ENCODE measurements at places on chromosomes 7 and 10.

- DNase-seq, result no peak
Measured at GRCh38 chr10:92042541-92042940, 119.0 kb downstream of the BTAF1 start.

DNA sequence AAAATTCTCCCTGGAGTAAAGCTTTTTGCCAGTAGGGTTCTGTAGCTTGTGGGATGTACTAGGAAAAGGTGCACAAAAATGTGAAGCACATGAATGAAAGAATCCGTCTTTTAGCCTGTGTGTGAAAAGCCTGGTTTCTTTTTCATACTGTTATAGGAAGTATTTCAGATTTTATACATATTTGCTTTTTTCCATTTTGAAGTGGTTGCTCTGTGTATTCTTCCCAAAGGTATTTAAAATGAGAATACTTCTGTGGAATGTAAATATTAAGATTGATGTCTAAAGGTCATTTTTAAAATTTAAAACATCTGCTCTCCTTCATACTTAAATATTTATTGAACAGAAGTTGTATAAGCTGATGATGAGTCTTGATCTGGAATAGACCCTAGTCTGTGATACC is 96.8 kb downstream of the CDK14 start:
- peak; percentile 36 for DNase-seq

GRCh38 chr7:110224643-110225042 is 866.3 kb upstream of the LRRN3 start:
- DNase-seq, result no peak

GRCh38 chr7:139246905-139247304 is 15.9 kb downstream of the UBN2 start:
- peak; percentile 29 for DNase-seq

DNA sequence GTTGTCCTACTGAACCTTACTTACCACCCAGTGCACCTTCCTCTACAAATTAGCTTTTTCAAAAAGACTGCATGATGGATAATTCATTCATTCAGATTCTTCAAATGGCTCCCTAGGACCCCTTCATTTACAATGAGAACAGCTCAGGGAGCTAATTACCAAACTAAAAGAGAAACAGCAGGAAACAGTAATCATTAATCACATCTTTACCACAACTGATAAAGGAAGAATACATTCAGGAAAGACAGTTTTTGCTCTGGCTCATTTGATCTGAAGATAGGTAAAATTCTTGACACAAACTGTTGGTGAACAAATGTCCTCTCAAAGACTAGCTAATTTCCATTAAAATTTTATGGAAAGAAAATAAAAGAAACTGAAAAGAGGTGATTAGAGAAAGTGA is 1652.7 kb upstream of the LRRTM3 start:
- DNase-seq, result no peak

GRCh38 chr10:12051241-12051640 is 8.6 kb upstream of the UPF2 start:
- no peak for DNase-seq

DNA sequence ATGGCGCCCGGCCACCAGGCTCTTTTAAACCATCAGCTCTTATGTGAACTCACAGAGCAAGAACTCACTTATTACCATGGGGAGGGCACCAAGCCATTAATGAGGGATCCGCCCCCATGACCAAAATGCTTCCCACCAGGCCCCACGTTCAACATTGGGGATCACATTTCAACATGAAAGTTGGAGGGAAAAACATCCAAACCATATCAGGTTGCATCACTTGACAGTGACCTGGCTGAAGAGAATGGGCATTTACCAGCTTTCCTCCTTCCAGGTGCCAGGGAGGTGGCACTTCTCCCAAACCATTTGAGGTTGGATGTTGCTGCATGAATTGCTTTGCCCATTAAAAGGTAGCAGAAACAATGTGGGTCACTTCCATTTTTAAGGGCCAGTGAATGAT is 115.6 kb upstream of the TNS3 start:
- no peak for DNase-seq

DNA sequence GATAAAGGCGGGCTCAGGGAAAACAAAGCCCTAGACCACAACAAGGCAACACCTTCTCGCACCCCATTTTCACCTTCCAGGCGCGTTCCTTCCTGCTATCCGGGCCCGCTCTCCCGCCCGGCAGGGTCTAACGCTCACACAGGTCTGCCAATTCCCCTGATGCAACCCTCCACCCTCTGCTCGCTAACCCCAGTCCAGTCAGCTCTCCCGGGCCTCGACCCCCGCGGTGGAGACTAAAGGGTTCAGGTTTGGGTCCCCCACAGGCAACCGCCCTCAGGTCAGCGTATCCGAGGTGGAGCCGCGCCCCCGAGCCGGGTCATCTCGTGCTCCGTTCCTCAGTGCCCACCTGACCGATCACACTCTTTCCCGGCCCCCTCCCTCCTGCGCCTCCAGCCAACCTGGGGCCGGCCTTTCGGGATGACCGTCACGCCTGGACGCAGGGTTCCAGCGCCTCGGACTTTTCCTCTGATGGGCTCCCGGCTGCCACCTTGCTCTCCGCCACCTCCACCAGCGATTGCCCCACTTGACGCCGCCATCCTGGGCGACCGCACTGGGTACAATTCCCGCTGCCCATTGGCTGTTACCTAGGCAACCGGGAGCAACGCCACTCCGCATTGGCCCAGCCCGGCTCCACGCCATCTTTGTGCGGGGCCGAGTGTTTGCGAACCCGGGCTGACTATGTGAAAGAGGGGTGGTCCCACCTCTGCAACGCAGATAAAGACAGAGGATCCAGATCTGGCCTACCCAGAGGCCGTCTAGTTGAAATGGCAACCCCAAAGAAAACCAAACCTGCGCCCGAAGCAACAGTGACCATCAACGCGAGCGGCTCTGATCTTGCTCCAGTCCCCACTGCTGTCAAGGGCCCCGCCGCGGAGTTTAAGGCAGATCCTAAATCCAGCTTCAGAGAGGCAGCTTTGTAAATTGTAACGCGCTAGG is at the start of gene MORN4:
Gene MORN4, minus strand, starts transcription at position 552 of the 936 bp plus-strand sequence. CDS start 13,847 bp downstream, outside the sequence.
- peak; percentile 78 for DNase-seq

- DNase-seq, result no peak
Measured at GRCh38 chr10:57145548-57145947, 784.5 kb upstream of the ZWINT start.

DNA sequence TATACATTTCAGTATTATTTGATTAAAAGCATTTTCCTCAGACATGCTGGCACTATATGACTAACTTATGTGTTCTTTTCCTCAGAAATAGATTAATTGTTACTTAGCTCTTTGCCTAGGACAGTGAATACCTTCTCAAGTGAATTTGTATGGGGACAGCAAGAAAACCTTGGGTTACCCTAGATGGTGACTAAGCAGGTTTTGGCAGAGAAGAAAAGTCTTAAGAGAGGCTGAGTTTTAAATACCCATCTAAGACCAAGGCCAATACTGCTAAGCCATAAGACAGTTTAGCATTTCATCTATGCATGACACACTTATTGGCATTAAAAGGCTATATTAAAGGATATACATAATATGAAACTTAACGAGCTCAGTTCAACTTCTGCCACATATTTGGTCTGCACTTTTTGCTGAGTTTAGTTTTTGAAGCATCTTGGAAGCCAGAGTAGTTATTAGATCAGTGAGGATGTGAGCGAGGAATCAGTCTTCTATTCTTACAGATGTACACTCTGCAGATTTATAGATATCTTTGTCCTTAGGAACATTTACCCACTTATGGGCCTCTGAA is 54.6 kb upstream of the FAM3C start:
- DNase-seq, result no peak

DNA sequence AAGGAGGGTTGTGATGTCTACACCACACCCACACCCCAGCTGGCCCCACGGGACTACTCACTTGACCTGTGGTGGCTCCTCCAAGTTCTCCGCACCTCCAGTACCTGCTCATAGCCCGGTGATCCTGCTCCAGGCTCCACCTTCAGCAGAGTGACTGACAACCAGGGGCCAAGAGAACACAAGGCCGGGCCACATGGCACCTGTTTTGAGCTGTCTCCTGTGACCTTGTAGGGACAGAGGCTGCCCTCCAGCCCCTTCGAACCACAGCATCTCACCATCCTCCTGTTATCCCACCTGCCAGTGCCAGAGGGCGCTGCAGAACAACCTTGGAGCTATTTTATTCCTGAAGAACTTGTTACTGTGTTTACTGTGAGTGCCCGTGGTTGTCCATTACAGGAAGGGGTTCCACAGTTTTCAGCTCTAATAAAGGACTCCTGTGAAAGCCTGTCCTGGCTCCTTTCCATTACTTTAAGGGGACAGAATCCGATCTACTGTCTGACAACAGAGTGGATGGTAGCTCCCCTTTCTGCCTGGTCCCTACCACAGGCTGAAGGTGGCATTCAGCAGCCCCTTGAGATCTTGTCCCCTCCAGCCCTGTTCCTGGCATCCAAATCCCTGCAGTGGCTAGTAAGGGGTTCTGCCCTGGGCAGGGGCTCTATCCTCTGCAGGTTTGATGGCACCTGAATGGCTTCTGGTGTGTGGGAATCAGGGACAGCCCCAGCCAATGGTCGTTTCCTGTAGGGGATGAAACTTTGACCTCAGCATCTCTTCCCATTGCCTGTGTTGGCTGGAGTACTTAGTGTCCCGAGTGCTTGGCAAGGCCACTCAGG is 50.8 kb downstream of the C10orf120 start:
- DNase-seq, result no peak

- DNase-seq, result no peak
Measured at GRCh38 chr10:12471135-12471534, 121.8 kb downstream of the CAMK1D start.

DNA sequence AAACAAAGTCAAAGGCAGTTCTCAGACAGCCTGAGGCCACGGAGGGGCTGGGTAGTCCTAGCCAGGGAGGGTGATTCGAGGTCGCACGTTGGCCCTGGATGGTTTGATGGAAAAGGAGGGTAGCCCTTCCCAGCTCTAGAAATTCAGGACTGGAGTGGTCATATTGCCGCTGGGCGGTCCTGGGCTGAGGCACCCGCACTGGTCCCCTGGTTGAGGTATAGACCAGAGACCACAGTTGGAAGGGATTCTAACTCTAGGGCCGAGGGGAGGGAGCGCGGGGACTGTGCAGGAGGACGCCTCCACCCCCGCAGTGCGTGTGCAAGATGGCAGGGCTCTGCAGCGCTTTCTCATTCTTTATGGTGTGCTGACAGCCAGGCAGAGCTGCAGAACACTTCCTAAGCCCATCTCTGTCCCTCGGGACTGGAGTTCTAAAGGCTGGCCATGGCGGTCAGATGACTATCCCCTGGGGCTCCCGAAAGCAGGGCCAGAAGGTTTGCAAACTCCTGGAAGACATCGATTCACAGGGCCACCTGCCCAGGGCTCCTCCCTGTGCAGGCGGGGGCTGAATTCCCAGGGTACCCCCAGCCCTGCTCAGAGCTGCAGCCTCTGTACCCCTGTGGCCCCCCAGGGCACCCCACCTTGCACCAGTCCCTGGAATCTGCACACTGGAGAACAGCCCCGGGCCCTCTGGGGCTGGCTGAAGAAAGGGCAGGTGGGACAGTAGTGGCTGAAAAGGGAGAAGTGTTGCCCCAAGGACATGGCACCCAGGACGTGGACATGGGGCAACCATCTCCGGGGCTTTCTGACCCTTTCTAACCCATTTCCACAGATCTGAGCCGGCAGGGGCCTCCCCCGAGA is 51.0 kb upstream of the ELN start:
- DNase-seq, result peak; percentile 65

- no peak for DNase-seq
Measured at GRCh38 chr7:50352282-50352681, 47.8 kb downstream of the IKZF1 start.

GRCh38 chr7:76155938-76156337 is 45.8 kb upstream of the SRRM3 start:
- DNase-seq, result no peak

DNA sequence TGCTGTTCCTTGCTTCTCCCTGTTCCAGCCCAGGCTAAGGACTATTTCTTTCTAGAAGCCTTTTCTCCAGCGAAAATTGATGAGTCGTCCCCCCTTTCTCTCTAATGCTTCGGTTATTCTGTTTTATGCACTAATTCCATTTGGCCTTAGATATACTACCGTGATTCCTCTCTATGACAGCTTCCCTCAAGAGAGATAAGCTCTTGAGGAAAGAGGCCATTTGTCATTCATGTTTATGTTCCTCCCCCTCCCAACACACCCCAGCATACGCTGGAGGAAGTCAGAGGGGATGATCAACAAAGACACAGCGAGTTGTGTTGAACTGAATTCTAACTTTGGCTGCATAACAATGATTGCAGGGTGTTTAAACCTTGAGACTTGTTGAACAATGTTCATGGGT is 198.8 kb downstream of the BMPER start:
- no peak for DNase-seq

DNA sequence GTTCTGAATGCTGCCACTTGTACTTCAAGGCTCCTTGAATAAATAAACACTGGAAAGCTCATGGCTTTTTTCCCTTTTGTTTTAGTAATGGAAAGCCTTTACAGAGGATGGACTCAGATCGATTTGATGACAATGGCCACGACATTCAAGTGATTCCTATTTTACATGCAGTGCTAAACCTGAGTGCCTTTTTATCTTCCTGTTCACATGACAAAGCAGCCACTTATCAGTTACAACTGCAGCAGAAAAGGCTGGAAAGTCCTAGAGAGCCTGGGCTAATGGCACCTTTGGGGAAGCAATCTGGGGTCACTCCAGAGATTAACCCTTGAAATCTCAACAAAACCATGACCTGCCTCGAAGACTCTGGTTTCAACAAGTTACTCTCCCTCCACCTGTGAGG is 249.0 kb upstream of the AUTS2 start:
- no peak for DNase-seq

GRCh38 chr7:126606331-126606730 is 646.4 kb downstream of the GRM8 start:
- DNase-seq, result no peak

DNA sequence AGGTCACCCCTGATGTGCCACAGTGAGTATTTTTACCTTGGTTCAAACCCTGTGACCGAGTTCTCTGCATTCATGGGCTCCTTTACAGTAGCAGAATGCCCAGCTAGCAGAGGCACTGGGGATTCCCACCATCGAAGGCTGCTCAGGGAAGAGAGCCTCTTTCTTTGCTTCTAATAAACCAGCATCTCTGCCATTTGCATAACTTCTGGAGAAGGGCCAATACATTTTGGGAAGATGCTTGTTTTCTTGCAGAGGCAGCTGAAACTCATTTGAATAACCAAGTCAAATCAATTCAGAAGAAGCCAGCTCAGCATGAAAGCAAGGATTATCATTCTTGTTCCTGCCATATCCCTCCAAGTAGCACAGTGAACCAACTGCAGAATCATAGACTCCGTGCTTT is 82.9 kb upstream of the WDR11 start:
- DNase-seq, result no peak

- no peak for DNase-seq
Measured at GRCh38 chr7:137546671-137547070, 203.1 kb upstream of the PTN start.

GRCh38 chr10:29068966-29069365 is 219.9 kb upstream of the LYZL1 start:
- no peak for DNase-seq

Data from fibroblast of skin of left biceps (primary cell).